Natural killer cell (primary cell): ENCODE measurements at places on chromosomes 6 and 20. TPM values are rescaled to one million over a fixed set of nuclear protein-coding genes. Genes with fewer than 3 reads are reported as not detected.

DNA sequence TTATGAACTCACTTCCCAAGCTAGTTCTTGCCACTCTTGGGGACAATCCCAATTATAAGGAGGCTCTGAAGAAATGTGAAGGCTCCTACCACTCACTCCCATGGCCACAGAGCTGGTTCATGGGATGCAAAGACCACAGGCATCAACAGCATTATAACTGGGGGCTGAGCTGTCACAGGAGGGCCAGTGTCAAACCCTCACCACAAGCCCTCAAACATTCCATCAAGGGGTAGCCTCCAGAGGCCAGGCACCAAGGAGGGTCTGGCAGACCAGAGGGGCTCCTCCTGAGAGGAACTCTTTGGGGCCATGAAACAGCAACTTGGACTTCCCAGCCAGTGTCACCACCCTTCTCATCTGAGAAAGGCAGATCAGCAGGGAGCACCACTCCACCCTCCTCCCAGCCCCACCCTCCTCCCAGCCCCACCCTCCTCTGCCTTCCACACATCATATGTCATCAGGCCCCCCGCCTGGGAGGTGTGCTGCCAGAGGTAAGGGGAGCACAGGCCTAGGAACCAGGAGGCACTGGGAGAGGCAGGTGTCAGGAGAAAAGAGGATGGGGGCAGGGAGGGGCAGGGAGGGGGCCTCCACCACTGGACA is 1.2 kb upstream of the TSPO2 start:
- no peaks in the 10 kb centered on the region for H3K4me1 ChIP-seq
- H3K36me3 ChIP-seq = no peaks in the 10 kb centered on the region
- no peak overlapping the region for H3K4me3 ChIP-seq
- DNase-seq = no peak

The MED20 gene
- 15.0 TPM for total RNA-seq

DNA sequence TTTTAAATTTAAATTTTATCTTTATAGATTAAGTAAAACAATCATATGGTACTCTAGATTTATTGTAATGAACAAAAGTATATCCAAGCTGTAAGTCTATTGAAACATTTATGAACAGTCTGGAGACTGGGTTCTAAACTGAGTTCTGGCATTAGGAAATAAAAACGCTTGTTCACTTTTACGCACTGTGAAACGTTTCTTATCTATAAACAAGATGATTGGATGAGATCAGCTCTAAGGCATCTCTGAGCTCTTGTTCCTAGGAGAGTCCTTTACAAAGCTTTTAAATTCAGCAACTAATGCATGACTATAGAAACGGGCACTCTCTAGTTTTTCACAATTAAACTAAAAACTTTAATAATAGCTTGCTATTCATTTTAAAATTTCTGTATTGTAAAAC is 6.8 kb downstream of the HUS1B start:
- no peak for DNase-seq
- H3K27me3 ChIP-seq = no peaks in the 10 kb centered on the region
- no peak overlapping the region for H3K4me3 ChIP-seq
- H3K27ac ChIP-seq = no peak overlapping the region
- no peaks in the 10 kb centered on the region for H3K4me1 ChIP-seq

The TBXT gene
- not detected for total RNA-seq

DNA sequence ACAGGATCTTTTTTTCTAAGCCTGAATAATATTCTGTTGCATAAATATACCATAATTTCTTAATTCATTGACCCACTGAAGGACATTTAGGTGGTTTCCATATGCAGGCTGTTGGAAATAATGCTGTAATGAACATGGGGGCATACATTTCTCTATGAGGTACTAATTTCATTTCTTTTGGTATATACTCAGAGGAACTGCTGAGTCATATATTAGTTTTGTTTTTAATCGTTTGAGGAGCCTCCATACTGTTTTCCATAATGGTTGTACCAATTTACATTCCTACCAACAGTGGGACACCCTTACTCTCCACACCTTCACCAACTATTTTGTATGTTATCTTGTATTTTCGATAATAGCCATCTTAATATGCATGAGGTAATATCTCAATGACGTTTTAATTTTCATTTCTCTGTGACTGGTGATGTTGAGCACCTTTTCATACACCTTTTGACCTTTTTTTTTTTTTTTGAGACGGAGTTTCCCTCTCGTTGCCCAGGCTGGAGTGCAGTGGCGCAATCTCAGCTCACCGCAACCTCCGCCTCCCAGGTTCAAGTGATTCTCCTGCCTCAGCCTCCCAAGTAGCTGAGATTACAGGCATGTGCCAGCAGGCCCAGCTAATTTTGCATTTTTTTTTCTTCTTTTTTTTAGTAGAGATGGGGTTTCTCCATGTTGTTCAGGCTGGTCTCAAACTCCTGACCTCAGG is 187.4 kb downstream of the RNGTT start:
- H3K27me3 ChIP-seq = no peaks in the 10 kb centered on the region
- H3K4me1 ChIP-seq = no peaks in the 10 kb centered on the region
- no peak overlapping the region for H3K27ac ChIP-seq
- no peaks in the 10 kb centered on the region for H3K36me3 ChIP-seq

GRCh38 chr6:72619883-72620696 is 1.8 kb upstream of the KCNQ5 start:
- H3K27ac ChIP-seq = peak overlapping the region; percentile 12
- no peaks in the 10 kb centered on the region for H3K36me3 ChIP-seq
- H3K4me3 ChIP-seq = peak overlapping the region; percentile 25
- DNase-seq = peak; percentile 83

The MYL9 gene
- 13.5 TPM for total RNA-seq
